ENCODE measurements at places on chromosomes 3 and 15.

GRCh38 chr3:108222853-108223565 is 785 bp upstream of the IFT57 start:
- no peak for DNase-seq

- DNase-seq = no peak
Measured at GRCh38 chr3:188417271-188417696, 263.3 kb downstream of the LPP start.

- no peak for DNase-seq
Measured at GRCh38 chr15:66706225-66706732, 4.2 kb downstream of the SMAD6 start.

DNA sequence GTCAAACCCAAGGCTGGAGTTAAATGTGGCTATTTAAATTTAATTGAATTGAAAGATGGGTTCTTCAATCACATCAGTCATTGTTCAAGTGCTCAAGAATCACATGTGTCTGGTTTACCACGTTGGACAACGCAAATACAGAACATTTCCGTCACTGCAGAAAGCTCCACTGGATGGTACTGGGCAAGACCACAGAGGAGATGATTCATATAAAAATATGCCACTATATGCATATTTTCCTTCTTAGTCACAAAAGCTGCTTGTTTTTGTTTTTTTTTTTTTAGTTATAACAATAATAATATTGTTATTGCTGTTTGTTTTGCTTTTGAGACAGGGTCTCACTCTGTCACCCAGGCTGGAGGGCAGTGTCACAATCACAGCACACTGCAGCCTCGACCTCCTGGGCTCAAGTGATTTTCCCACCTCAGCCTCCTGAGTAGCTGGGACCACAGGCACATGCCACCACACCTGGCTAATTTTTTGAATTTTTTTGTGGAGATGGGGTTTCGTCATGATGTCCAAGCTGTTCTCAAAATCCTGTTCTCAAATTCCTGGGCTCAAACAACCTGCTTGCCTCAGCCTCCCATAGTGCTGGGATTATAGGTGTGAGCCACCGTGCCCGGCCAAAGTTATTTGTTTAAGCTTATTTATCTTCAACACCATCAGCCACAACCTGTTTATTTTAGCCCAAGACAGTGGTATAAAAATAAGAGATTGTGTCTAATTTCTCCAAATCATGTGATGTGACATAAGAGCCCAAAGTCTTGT is 19.4 kb downstream of the RTP3 start:
- DNase-seq = no peak

- DNase-seq = peak; percentile 47
Measured at GRCh38 chr15:40871749-40872617, 2.1 kb downstream of the RHOV start.

DNA sequence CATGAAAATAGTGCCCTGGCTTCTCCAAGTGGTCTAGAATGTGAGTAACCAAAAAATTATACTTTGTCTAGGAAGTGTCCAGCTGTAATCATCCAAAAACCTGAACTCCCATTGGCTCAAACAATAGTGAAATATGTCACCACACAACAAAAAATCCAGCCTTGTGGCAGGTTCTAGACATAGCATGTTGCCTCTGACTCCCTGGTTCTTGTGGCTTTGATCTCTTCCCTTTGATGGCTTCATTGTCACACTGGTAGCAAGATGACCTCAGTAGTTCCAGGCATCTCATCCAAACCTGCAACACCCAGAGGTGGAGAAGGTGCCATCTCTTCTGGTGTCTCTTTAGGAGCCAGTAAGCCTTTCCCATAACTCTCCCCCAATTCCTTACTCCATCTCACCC is 74.7 kb downstream of the CMSS1 start:
- no peak for DNase-seq

DNA sequence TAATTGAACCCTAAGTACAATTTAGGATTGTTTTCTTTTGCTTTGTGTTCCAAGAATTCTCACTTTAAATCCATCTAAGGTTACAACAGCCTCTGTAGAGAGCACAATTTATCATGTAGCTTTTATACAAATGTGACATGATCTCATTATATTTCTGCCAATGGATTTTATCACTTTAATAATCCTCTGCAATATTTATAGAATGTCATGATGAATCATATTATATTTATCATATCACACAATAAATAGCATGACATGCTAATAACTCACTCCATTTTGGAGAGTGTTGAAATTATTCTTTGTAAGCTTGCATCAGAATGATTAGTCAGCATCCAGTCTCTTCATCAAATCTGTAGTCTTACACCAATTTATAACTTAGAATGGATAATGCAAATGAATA is 280.6 kb upstream of the ZNF717 start:
- DNase-seq = no peak

- no peak for DNase-seq
Measured at GRCh38 chr15:90294601-90295269, 29.3 kb downstream of the NGRN start.

GRCh38 chr3:190249414-190249813 is 72.8 kb downstream of the CLDN1 start:
- no peak for DNase-seq

GRCh38 chr3:127172781-127173515 is 20.0 kb upstream of the PRR23E start:
- DNase-seq = no peak

DNA sequence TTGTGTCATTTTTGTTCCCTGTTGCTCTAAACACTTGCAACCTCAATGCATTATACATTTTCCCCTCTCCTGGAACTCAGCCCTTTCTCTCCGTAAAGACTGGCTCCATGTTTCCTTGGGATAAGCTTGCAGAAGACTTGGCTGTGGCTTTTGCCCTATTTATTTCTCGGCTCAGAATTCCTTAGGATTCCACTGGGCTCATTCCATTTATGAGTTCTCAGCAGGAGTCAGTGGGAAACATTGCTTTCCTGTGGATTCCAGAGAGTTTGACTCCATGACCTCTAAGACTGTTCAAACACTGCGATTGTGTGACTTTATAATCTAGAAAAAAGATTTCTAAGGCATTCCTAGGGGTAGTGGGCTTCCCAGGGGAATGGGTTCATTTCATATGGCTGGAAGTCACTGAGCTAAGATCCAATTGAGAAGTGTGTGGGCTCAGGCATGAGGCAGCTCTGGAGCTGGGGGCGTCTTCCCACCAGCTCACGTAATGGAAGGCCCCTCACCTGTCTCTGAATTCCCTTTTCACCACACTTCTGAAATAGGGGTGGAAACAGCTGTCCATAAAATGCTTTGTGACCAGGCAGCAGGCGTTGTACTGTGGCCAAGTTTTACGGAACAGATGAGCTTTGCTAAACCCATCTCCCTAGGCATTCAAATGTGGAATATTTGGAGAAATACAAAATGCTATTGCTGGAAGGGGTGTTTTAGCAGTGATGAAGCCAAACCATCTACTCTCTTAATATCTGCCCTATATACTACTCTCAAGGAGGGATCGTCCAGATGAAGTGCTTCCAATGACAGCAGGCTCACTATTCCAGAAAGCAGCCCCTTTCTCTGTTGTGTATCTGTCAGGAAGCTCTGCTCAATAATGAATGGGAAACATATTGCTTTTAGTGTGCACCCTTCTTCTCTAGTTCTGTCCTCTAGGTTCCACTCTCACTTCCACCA is 91.8 kb upstream of the BCL6 start:
- DNase-seq = no peak

DNA sequence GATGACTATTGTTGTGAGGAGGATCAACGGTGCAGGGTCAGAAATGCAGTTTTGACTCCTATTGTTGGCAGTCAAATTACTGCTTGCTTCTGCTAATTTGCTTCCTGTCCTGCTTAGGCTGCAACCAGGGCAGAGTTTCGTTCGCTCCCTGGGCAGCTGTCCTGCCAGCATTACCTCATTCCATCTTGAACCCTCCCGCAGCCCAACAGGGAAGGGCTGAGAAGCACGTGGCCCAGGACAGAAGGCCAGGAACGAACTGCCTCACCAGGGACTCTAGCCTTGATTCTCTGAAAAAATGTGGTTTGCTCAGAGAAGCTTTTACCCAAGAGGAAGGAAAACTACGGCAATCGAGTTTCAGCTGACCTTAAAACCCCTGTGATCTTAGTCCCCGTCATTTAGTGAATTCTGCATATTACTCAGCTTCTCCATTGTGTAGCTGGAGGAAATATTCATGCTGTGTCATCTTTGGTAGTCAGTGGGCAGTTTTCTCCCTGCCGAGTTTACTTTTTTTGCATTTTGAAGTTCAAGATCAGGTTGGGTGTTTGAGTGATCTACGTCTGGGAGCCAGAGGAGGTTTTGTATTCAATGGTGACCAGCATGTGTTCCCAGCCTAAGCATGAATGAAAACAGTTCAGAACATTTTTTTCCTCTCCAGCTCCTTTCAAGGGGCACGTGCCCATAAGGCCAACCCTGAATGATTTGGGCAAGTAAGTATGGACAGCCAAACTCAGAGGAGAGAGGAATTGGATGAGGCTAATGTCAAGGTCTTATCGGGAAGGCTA is 23.0 kb downstream of the TLNRD1 start:
- DNase-seq = peak; percentile 66

GRCh38 chr3:124396339-124396950 is 333.8 kb upstream of the UMPS start:
- no peak for DNase-seq

- DNase-seq = no peak
Measured at GRCh38 chr3:183229178-183229577, 23.9 kb upstream of the B3GNT5 start.

Measured in stimulated activated naive B cell treated with anti-CD40 and anti-IgM and Interleukin-4, amounts not matched to agents 10 μg/mL and 1 μg/mL and 100 μg/mL, for 72 hours (primary cell).